ENCODE measurements at places on chromosomes 7 and 10. TPM values are rescaled to one million over a fixed set of nuclear protein-coding genes. Genes with fewer than 3 reads are reported as not detected.

PNLIPRP3 gene
- total RNA-seq: not detected

EBF3 gene
- not detected for total RNA-seq

VKORC1L1 gene
- total RNA-seq: 14.1 TPM

C10orf53 gene
- total RNA-seq: not detected

PTN gene
- not detected for total RNA-seq

JCAD gene
- 0.29 TPM for total RNA-seq

CLEC2L gene
- not detected for total RNA-seq

CYP51A1 gene
- 29.9 TPM for total RNA-seq

PDCD4 gene
- 386 TPM for total RNA-seq

UCN3 gene
- total RNA-seq: not detected

PRSS1 gene
- total RNA-seq: not detected

AGR2 gene
- total RNA-seq: not detected

CLDN15 gene
- 27.8 TPM for total RNA-seq

TUBAL3 gene
- not detected for total RNA-seq

BAMBI gene
- 0.32 TPM for total RNA-seq

MKI67 gene
- total RNA-seq: 249 TPM

MYOF gene
- total RNA-seq: 32.3 TPM

RADIL gene
- total RNA-seq: 0.50 TPM

GPER1 gene
- 0.56 TPM for total RNA-seq

LEP gene
- total RNA-seq: not detected

HOXA6 gene
- total RNA-seq: 0.31 TPM

EFCAB10 gene
- total RNA-seq: not detected

C7orf33 gene
- not detected for total RNA-seq

UPK3B gene
- 3.2 TPM for total RNA-seq

TMEM270 gene
- not detected for total RNA-seq

GPR146 gene
- total RNA-seq: 2.7 TPM

TRIM74 gene
- total RNA-seq: 1.8 TPM

MPP7 gene
- total RNA-seq: 28.1 TPM

TMEM196 gene
- total RNA-seq: not detected

PRSS37 gene
- total RNA-seq: not detected

DLX6 gene
- not detected for total RNA-seq

EN2 gene
- total RNA-seq: not detected

CPEB3 gene
- total RNA-seq: 1.7 TPM

MKX gene
- 2.2 TPM for total RNA-seq

GIMAP1 gene
- 5.5 TPM for total RNA-seq

ZNF804B gene
- total RNA-seq: not detected

ECHDC3 gene
- total RNA-seq: 4.3 TPM

TFR2 gene
- total RNA-seq: 4.7 TPM

PCLO gene
- 0.02 TPM for total RNA-seq

SUFU gene
- 9.1 TPM for total RNA-seq

SCART1 gene
- total RNA-seq: 3.9 TPM

NUDT1 gene
- total RNA-seq: 79.3 TPM

ARHGAP22 gene
- not detected for total RNA-seq

FAM25C gene
- total RNA-seq: not detected

CACUL1 gene
- 26.1 TPM for total RNA-seq

NOM1 gene
- total RNA-seq: 30.1 TPM

VAX1 gene
- total RNA-seq: not detected

SLC16A12 gene
- total RNA-seq: not detected

DNAJB9 gene
- 42.1 TPM for total RNA-seq

PKD2L1 gene
- total RNA-seq: 0.30 TPM

CDK1 gene
- total RNA-seq: 109 TPM

All from activated T-cell treated with anti-CD3 and anti-CD28 coated beads, Interleukin-2, amount 50 U/mL, for 72 hours (primary cell).